ENCODE measurements at places on chromosomes 13 and 19.

- DNase-seq = no peak
These were observed 23.6 kb downstream of the SOHLH2 start for GRCh38 chr13:36190771-36191170.

DNA sequence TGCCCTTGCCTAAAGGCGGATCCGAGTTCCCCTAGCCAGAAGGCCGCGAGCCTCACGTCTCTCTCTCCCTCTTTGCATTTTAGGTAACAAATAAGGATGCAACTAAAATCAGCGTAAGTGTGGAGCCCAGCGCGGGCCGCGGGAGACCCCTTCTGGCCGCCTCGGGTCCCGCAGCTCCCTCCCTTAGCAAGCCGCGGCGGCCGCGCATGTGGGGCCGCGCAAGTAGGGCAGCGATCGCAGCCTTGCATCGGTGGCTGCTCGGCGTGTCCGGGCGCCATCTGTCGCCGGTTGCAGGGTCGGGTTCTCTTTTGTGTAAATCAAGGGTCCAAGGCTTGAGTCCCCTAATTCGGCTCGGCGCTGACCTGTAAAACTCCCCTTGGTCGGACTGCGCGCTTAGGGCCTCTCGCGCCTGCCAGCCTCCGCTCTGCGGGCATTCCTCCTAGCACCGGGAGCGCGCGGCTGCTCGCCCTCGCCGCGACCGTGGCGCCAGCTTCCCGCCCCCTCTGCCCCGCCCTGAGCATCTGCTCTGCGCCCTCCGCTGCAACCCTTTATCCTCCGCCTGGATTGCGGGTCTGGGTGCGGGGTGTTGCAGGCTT lies 2.7 kb downstream of the VSTM2B start:
- peak; percentile 63 for DNase-seq

DNA sequence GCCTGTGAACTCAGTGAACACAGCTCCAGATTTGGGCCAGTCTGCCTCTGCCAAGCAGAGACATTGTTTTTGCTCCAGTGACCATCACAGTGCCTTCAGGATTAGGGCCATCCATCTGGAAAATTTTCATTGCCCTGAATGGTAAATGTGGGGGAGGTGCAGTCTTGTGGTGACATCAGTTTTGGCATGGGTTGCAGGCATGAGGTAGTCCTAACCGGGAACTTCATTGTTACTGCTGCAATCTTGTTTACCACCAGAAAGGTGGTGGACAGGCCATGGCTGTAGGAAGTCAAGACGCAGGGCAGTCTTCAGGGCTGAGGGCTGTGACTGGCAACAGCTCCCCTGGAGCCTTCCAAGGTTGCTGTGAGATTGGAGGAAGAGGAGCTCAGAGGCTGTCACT lies 55.2 kb downstream of the SPATA13 start:
- DNase-seq = peak; percentile 29

DNA sequence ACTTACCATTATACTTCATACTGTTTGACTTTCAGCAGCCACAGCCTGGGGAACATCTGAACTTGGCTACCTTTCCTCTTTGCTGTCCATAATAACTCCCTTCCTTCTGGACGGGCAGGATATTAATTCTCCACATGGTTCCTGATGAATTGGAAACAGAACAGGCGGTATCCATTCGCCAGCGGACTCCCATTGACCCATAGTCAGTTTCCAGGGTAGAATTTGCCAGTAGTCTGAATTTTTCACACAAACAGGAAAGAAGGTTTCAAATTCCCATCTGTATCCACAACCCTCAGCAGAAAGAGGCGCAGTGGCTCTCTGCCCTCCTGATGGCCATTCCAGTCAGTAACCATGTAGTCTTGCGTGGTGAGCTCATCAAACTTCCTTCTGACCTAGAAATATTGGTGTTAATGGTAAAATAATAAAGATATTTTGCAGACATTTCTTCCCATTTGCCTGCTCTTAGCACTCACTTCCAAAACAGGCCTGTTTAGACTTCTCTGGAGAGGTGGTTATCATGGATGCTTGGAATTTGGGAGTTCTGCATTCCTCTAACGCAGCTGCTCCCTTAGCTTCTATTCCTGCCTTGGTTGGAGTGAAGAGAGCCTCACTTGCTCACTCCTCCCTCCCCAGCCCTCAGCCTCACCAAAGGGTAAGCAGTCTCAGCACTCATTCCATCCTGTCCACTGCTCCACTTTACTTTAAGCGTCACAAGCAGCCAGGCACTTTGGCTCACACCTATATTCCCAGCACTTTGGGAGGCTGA lies 75.0 kb upstream of the OXGR1 start:
- DNase-seq = no peak

DNA sequence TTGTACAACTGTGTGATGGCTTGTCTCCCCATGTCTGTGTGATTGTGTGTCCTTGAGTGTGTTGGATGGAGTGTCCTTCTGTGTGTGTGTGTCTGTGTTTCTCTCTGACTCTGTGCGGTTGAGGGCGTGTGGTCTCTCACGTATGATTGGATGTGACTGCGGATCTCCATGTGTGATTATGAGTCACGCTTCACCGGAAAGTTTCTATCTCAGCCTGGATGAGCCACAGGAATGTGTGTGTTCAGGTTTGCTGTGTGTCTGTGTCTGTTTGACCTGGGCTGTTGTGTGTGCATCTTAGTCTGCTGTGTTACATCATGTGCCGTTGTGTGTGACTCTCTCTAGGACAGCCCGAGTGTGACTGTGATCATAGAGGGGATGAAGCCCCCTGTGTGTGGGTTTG lies 15.5 kb upstream of the ZNF835 start:
- no peak for DNase-seq

- no peak for DNase-seq
These were observed 3.1 kb downstream of the CARD8 start for GRCh38 chr19:48252609-48253008.

DNA sequence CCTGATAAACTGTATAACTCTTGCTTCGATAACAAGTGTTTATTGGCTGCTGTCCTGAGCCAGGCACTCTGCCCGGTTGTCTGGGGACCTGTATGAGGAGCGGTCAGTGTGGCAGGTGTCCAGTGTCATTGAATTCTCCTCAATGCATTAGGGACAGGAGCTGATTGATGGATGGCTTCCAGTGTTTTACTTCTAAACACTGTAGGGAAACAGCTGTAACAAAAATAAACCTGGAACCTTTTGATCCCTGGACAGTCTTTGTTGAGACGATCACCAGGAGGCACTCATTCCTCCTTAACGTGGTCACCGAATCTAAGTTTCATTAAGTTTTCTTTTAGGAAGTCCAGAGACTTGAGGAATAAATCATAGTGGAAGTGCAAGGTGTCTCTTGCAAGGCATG lies 17.9 kb downstream of the UBAC2 start:
- no peak for DNase-seq

GRCh38 chr13:72864142-72865011 lies 82.4 kb downstream of the PIBF1 start:
- DNase-seq = no peak

DNA sequence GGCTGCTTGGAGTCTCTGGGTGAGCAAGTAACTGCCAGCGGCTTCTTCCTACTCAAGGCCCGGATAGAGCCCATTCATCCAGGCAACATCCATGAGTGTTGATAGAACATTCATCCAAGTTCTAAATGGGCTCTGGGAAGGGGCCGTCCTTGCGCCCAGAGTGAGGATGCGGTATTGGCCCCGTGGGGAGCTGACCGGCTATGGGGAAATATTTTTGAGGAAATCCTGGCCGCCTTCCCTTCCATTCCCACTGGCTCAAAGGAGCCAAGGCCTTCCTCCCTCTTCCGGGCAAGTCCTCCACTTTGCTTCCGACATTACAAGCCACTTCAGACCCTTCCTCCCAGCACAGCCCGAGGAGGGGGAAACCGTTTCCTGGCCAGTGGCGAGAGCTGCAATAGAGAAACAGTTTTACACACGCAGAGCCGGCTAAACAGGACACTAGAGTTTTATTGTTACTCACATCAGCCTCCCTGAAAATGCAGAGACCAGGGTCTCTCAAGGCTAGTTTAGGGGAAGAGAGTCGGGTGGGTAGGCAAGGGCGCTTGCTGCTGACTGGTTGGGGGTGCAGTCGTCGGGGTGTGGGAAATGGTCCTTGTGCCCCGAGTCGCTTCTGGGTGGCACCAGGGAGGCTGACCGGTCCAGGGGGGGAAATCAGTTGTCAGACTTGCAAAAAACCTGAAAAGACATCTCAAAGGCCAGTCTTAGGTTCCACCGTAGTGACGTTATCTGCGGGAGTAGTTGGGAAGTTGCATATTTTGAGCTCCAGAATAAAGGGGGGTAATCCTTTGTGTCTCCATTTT lies 37.5 kb downstream of the C13orf46 start:
- no peak for DNase-seq

Data from suppressor macrophage (primary cell).